ENCODE measurements at places on chromosomes 3 and 15. TPM values are rescaled to one million over a fixed set of nuclear protein-coding genes. Genes with fewer than 3 reads are reported as not detected.

Gene LSMEM2
- not detected for total RNA-seq

Gene H1-8
- not detected for total RNA-seq

Gene CNOT10
- total RNA-seq, result 30.1 TPM

Gene CLRN1
- total RNA-seq, result not detected

Gene SIAH2
- total RNA-seq, result 16.9 TPM

Gene FBXO40
- total RNA-seq, result 0.09 TPM

- peaks cover 22% of the 10 kb centered on the region for H3K4me1 ChIP-seq
- DNase-seq, result no peak
- no peak overlapping the region for H3K4me3 ChIP-seq
- H3K27me3 ChIP-seq, result no peaks in the 10 kb centered on the region
Measured at GRCh38 chr3:112646623-112647022, 5.7 kb upstream of the CCDC80 start.

- H3K27me3 ChIP-seq, result no peaks in the 10 kb centered on the region
- H3K27ac ChIP-seq, result no peak overlapping the region
- H3K4me1 ChIP-seq, result peaks cover 52% of the 10 kb centered on the region
- H3K4me3 ChIP-seq, result no peak overlapping the region
Measured at GRCh38 chr3:11622586-11623550, 20.8 kb downstream of the VGLL4 start.

GRCh38 chr3:174820885-174821284 is 38.2 kb upstream of the NAALADL2 start:
- H3K27ac ChIP-seq, result no peak overlapping the region
- no peaks in the 10 kb centered on the region for H3K36me3 ChIP-seq
- H3K4me3 ChIP-seq, result no peak overlapping the region
- DNase-seq, result no peak
- H3K27me3 ChIP-seq, result no peaks in the 10 kb centered on the region

DNA sequence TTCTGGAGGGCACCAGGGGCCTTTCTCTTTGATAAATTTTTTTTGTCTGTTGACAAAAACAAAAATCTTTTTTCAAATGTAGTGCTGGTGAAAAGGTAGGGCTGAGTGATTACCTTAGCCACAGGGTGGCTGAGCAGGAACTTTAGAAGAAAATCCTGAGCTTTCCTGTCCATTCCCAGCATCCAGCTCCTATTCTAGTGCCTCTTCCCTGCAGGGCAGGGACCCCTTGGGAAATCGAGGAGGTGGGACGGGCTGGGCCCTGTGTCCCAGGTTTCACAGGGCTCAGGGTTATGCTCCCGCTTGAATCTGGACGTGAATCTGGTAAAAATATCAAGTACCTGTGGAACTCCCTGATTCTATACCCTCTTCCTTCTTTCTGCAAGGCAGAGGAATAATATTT is 31.7 kb downstream of the EDEM1 start:
- H3K27me3 ChIP-seq, result no peaks in the 10 kb centered on the region
- DNase-seq, result no peak
- peak overlapping the region; percentile 48 for H3K27ac ChIP-seq
- peaks cover 52% of the 10 kb centered on the region for H3K36me3 ChIP-seq

DNA sequence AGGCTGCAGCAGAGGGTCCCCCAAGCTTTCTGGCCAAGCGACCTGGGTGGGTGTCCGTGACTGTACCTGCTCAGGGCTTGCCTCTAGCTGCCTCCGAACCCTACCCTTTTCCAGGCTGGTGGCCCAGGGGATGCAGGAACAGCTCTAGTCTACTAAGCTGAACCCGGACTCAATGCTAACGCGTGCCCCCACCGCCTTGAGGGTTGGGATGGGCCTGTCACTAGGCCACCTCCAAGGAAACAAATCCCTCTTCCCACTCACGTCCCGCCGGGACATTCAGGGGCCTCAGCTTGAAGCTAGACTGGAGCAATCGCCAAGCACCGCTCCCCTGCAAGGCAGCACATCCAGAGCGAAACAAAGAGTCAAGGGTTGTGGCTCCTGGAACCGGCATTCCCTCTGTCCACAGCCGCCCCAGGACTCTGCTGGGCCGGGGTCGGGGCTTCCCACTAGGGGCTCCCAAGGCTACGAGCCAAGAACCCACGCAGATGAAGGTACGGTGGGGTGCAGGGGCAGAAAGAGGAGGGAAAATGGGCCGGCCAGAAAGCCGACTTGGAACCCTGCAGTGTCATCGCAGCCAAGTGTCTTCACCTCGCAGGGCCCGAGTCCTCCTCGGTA is 2.9 kb downstream of the FBXL22 start:
- DNase-seq, result no peak
- H3K27ac ChIP-seq, result peak overlapping the region; percentile 87
- H3K4me3 ChIP-seq, result peak overlapping the region; percentile 60
- H3K27me3 ChIP-seq, result no peaks in the 10 kb centered on the region

DNA sequence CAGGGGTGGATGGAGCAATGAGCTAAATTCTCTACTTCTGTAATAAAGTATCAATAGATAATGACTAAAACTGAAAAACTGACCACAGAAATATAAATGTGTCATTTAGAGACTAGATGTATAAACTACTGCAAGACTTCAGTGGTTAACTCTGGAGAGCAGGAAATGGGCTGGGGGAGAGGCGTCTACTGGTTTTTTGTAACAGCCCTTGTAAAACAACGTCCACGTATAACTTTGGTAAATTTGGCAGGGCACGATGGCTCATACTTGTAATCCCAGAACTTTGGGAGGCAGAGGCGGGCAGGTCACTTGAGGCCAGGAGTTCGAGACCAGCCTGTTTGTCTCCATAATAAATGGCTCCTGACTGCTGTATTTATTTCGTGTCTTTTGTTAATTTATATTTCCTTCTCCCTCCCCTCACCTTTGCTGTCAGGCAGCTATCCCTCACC is 12.5 kb downstream of the RAB27A start:
- no peak for DNase-seq
- no peaks in the 10 kb centered on the region for H3K27me3 ChIP-seq
- H3K4me1 ChIP-seq, result peaks cover 18% of the 10 kb centered on the region
- no peaks in the 10 kb centered on the region for H3K36me3 ChIP-seq

GRCh38 chr3:135898774-135899173 is 66.8 kb upstream of the PPP2R3A start:
- no peaks in the 10 kb centered on the region for H3K4me1 ChIP-seq
- no peak for DNase-seq
- no peak overlapping the region for H3K27ac ChIP-seq
- no peaks in the 10 kb centered on the region for H3K27me3 ChIP-seq
- no peak overlapping the region for H3K4me3 ChIP-seq

- DNase-seq, result no peak
- no peak overlapping the region for H3K4me3 ChIP-seq
- no peaks in the 10 kb centered on the region for H3K27me3 ChIP-seq
- no peaks in the 10 kb centered on the region for H3K36me3 ChIP-seq
- no peak overlapping the region for H3K27ac ChIP-seq
Measured at GRCh38 chr3:76811418-76811817, 228.5 kb upstream of the ROBO2 start.

GRCh38 chr3:169498336-169498735 is 165.2 kb downstream of the MECOM start:
- no peak overlapping the region for H3K27ac ChIP-seq
- DNase-seq, result no peak
- H3K4me1 ChIP-seq, result no peaks in the 10 kb centered on the region
- H3K36me3 ChIP-seq, result no peaks in the 10 kb centered on the region
- no peak overlapping the region for H3K4me3 ChIP-seq
- no peaks in the 10 kb centered on the region for H3K27me3 ChIP-seq

GRCh38 chr15:40471808-40472150 is 995 bp downstream of the CHST14 start:
- peak; percentile 70 for DNase-seq
- H3K27me3 ChIP-seq, result no peaks in the 10 kb centered on the region
- peaks cover 8% of the 10 kb centered on the region for H3K4me1 ChIP-seq
- peak overlapping the region; percentile 91 for H3K27ac ChIP-seq
- no peaks in the 10 kb centered on the region for H3K36me3 ChIP-seq
